ENCODE measurements at places on chromosomes 7 and 10. TPM values are rescaled to one million over a fixed set of nuclear protein-coding genes. Genes with fewer than 3 reads are reported as not detected.

Gene FOXI2
- 0.14 TPM for total RNA-seq

DNA sequence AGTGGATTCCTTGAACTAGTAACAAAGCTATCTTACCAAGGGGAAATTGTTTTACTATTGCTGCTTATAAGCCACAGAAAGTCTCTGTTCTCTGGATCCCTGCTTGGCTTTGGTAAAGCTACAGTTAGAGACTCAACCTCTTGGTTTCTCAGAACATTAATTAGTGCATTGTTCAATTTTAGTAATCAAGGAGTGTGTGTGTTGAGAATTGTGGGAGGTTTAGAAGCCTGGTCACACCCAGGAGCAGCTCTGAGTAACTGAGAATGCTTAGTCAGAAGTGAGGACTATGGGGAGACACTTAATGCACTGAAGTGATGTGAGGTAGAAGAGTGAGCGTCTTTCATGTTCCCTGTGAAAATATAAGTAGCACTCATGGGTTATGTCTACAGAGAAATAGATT lies 8.2 kb upstream of the ACTA2 start:
- DNase-seq, result no peak

- DNase-seq, result no peak
These were observed 574.5 kb downstream of the ZWINT start for GRCh38 chr10:55786461-55787050.

DNA sequence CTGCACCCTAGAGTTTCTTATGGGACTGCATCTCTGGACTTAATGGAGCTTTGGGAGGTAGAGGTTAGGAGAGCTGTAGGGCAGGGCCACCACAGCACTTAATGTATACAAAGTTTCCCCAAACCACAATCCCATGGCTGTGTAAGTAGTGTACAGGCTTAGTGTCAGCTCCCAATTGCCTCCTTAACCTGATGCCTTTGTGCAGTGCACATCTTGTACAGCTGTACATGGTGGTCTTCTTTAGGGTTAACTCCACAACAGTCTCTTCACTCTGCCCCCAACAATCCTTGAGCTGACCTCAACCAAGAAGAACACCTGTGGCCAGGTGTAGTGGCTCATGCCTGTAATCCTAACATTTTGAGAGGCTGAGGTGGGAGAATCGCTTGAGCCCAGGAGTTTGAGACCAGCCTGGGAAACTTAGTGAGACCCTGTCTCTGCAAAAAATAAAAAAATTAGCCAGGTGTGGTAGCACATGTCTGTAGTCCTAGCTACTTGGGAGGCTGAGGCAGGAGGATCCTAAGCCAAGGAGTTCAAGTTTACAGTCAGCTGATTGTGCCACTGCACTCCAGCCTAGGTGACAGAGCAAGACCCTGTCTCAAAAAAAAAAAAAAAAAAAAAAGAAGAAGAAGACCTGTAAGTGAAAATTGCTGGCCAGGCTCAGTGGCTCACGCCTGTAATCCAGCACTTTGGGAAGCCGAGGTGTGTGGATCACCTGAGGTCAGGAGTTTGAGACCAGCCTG lies 6.8 kb downstream of the PLAU start:
- no peak for DNase-seq

- DNase-seq, result no peak
These were observed 4.8 kb upstream of the REPIN1 start for GRCh38 chr7:150363872-150364271.

DNA sequence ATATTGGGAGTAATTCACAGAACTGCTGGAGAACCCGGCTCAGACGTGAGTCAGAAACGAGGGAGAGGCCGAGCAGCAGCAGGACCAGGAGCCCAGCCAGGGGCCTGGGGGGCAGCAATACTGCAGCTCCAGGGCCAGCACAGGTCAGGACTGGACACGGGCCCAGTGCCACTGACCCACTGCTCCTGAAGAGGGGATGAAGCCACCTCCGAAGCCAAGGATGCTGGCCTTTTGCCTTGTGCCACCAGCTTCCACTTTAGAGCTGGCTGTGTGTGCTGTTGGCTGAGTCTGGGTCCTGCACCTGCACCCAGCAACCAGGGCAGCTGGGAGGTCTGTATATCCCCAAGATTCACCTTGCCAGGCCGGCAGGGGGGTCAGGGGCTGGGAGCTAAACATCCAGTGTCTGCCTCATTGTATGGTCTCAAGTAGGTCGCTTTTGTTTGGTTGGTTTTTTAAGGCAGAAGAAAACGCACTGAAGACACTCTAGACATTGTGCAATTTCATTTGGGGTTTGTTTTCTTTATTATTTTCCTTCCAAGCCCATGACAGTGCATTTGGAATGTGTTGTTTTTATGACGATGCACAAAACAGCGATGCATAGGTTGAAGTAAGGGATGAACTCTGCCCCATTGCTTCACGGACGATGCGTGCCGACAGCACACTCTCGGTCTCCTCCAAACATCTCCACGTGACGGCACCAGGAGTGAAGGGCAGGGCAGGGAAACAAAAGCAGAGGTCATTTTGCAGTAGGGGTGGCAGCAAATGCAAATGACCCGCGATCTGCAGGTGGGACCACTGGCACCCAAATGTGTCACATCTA lies 27.7 kb upstream of the INSIG1 start:
- no peak for DNase-seq

DNA sequence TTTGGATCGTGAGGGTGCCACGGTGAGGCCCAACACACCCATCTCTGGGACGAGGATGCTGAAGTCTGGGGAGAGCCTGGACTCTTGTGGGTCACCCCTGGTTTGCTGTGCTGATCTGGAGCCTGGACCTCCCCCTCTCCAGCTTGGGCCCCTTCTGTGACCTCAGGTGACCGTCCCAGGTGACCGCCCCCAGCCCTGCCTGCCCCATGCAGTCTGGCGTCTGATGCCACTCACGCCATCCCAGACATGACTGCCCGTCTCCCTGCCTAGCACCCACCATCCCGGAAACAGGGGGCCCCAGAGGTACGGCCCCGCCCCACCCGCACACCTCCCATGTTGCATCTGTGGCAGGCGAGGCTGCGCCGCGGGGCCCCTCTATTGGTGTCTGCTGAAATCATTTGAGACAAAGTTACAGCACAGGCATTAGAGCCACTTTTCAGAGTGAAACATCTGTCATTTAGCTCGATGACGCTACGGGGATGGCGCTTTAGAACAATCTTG lies 21.1 kb downstream of the UNCX start:
- DNase-seq, result no peak

GRCh38 chr7:87435546-87435945 lies 39.9 kb downstream of the ABCB4 start:
- DNase-seq, result no peak

Gene LRRC4
- total RNA-seq, result 4.0 TPM
